ENCODE measurements at places on chromosomes 12 and 14.

DNA sequence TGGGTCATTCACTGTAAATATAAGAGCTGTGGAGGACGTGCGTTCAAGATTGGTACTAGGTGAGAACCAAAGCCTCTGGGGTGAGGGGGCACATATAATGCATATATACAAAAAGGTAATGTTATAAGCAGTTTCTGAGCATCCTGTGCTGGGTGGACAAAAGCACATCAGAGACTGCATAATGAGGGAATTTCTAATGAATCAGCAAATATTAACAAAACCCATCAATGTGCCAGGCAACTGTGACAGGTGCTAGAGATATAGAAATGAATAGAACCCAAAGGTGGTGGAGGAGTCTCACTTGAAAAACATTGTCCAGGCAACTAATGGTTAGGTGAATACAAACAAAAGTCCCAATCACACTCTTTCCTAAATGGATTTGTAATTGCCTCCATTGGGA is 74.7 kb downstream of the GPR65 start:
- DNase-seq: no peak

DNA sequence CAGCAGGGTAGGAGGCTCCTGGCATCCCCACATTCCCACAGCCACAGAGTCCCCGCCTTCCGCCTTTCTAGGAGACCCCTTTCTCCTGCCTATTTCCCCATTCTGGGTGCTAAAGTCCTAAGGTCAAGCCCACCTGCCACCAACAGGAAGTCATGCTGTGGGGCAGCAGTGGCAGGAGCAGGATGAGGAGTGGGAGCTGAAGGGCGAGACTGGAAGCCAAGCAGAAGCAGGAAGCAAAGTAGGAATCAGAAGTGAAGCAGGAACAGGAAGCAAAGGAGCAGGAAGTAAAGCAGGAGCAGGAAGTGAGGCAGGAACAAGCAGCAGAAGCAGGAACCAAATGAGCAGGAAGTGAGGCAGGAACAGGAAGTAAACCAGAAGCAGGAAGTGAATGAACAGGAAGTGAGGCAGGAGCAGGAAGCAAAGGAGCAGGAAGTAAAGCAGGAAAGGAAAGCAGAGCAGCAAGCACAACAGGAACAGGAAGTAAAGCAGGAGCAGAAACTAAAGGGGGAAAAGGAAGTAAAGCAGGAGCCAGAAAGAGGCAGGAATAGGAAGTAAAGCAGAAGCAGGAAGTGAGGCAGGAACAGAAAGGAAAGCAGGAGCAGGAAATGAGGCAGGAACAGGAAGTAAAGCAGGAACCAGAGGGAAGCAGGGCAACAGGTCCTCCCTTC is 38.3 kb upstream of the RIMBP2 start:
- no peak for DNase-seq

DNA sequence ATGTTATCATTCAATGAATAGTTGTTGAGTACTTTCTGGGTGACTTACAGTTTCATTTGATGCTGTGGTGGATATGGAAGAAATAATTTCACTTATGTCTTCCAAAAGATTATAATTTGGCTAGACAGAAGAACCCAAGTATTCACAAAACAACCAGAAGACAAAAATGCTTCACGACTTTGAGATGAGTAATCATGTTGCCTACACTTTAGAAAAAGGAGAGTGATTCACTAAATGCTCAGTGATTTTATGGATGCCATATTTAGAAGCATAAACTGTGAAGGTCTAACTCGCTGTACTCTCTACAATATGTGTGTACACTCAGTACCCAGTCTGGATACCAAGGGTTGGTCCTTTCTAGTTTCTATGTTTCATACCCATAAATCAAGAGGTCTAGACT is 101.3 kb upstream of the E2F7 start:
- no peak for DNase-seq

DNA sequence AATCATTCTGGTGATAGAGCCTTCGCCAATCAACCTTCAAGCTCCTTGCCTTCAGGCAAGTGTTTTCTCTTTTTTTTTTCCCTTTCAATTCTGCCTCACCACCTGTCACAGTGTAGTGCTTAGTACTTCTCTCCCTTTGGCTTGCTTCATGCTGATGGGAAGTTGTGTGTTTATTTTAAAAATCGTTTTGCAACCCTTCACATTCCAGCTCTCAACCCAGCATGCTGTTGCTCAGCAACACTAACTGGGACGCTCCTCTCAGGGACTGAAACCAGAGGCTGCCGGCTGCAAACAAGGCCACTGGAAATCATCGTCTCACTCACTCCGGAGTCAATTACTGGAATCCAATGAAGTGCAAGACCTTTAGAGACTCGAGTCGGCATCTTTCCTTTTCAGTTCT is 342.7 kb downstream of the PRKD1 start:
- no peak for DNase-seq

All from activated CD4-positive, alpha-beta T cell treated with anti-CD3 and anti-CD28 coated beads for 48 hours (primary cell).